ENCODE measurements at places on chromosomes 1 and 21.

DNA sequence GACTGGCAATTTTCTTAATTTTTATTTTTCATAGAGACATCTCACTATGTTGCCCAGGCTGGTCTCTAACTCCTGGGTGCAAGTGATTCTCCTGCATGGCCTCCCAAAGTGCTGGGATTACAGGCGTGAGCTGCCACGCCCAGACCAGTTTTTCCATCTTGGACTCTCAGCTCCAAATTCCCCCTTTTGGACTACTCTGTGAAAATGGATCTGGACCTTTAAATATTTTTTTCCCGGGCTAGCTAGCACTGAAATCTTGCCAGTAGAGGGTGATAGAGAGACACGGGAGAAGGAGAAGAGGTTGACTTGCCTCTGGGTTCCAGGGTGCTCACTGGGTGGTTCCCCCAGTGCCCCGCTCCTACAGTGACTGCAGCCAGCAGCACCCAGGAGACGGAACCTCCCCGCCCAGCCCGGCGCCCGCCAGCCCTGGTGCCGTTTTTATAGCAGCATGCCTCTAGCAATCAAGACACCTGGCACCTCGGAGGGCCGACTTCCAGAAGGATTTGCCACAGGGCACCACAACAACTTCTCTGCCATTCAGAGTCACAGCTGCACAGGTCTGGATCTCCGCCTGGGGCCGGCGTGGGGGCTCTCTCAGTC lies 34.7 kb upstream of the SCCPDH start:
- DNase-seq = peak; percentile 84

- peak; percentile 41 for DNase-seq
Measured at GRCh38 chr1:116853680-116854402, 55.9 kb upstream of the PTGFRN start.

DNA sequence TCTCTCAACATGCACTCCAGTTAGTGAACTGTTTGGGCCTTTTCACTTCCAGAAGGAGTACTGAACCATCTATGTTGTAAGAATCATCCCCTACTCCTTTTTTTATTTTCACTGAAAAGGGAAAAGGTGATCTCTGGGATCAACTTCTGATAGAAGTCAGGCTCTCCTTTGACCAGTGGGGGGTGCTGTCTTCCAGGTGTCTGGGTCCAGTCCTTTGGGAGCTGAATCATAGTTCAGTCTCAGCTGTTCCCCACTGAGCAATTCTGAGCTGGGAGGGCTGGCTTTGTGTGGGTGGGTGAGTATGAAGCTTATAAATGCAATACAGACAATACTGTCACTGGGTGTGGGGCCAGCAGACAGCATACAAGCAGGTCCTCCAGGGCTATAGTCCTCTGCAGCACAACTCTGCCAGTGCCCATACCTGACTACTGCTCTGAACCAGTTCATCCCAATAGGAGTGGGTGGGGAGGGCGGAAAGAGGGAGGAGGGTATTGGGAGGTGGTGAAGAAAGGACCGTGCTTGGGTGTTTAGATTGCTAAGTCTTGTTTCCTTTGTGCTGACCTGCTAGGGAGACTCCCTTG lies 12.5 kb upstream of the SARS1 start:
- DNase-seq = no peak

- DNase-seq = no peak
Measured at GRCh38 chr1:84493747-84494146, 12.4 kb upstream of the SPATA1 start.

- no peak for DNase-seq
Measured at GRCh38 chr1:230629511-230629910, 12.8 kb upstream of the COG2 start.

DNA sequence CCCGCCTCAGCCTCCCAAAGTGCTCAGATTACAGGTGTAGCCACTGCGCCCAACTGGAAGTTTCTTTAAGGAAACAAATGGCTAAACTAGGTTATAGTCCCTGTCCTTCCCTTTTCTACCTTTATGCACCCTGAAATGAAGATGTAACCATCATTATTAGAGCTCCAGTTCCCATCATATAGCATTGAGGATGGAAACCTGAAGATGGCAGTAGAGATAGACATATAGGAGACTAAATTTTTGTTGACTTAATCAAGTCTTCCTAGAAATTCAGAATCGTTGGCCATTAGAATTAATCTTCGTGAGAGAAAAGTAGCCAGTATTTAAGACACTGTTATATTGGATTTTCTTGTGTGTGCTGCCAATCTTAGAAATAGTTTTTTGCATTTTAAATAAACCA lies 1016.3 kb upstream of the NCAM2 start:
- DNase-seq = no peak

- no peak for DNase-seq
Measured at GRCh38 chr1:156894001-156894400, 483 bp downstream of the PEAR1 start.
